Kasumi-1 (cell line): ENCODE measurements at places on chromosomes 12 and 14.

- no peak for DNase-seq
Observed at GRCh38 chr12:68866950-68867349, 59.0 kb downstream of the MDM2 start.

DNA sequence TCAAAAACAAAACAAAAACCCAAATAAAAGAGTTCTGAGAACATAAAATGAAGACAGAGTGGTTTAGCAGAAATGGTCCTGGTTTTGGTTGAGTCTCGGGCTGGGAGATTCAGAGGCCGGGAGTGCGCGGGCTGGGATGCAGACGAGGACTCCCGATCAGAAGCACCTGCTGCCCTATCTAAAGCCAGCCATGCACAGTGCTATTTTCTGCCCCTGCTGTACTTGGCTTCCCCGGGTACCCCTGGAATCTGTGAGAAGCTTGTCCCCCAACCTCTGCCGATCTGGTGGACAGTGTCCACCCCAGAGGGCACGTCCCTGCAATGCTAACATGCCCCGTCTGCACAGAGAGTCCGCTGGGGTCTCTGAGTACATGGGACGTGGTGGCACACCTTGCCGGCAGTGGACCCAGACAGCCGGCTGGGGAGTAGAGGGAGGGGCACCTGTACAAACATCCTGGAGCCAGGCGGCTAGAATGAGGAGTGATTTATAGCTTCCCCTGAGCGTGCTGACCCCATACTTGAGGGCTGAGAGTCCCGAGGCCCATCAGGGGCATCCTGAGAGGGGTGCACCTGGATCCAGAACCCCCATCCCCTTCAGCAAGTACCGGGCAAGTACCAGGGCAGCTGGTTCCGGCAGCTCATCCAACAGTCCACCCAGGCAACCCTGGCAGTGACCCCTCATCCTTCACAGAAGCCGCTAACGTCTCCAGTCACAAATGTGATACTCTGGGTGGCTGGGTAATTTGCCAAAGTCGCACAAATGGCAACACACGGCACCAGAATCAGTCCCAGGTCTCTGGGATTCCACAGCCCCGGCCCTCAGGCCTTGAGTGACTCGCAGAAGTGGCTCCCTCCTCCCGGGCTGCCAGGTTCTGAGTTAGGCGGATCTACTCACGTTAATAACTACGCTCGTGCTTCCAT, 37.1 kb downstream of the CHGA start:
- DNase-seq, result no peak

- DNase-seq, result no peak
Observed at GRCh38 chr12:12531194-12531593, 31.5 kb downstream of the DUSP16 start.

GRCh38 chr14:65210118-65210821, 108.0 kb upstream of the MAX start:
- peak; percentile 51 for DNase-seq

- no peak for DNase-seq
Observed at GRCh38 chr12:93029091-93029490, 100.0 kb upstream of the EEA1 start.

- DNase-seq, result peak; percentile 75
Observed at GRCh38 chr14:28754209-28754985, 12.2 kb upstream of the FOXG1 start.

DNA sequence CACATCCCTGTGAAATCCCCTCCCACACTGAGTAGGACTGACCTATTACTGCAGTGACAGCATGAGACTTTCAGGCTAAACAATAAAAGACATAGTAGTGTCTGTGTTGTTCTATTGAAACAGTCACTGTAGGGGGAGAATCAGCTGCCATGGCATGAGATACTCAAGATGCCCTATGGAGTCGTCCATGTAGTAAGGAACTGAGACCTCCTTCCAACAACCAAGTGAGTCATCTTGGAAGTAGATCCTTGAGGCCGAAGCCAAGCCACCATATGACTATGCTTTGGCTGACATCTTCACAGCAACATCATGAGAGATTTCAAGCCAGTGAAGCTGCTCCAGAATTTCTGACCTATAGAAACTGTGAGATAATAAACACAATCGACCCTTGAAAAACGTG, 12.1 kb upstream of the LRP6 start:
- DNase-seq, result no peak

- no peak for DNase-seq
Observed at GRCh38 chr14:37546621-37547447, 48.2 kb downstream of the FOXA1 start.

DNA sequence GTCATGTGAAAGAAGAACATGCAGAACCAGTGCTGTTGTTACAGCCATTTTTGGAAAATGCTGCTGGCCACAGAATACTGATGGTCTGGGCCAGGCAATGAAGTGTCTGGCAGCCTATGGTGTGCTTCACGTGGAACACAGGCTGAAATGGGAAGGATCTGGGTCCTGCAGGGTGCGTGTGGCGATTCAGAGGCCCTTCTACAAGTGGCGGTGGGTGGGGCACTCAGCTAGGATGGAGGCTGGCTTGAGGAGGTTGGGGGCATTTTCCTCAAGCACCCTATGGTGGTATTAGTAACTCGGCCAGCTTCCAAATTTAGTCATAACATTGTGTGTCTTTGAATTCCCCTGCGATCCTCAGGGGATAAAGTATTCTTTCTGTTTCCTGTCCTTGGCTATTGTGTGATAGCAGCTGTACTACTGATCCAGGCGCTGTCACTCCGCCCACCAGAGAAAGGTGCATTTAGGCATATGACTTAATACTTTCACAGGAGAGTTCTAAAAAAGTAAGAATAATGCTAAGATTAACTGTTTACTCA, 9.2 kb upstream of the RAD52 start:
- no peak for DNase-seq

DNA sequence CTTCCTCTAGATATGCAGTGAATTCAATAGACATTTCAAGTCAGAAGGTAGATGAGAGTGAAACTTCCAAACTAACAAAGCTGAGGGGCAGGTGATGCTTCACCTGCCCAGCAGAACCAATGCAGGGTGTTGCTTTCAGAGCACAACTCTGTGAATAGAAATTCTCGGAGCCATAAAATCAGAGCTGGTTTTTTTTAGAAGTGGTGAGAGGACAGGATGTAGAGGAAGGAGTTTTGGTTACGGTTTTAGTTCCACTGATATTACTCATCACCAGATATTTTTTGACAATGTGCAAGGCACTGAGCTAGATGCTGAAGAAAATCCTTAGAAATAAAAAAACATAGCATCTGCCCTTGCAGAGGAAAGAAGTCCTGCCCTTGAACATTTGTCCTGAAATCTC, 62.2 kb downstream of the BMP4 start:
- DNase-seq, result no peak

- no peak for DNase-seq
Observed at GRCh38 chr12:52037248-52037861, 13.9 kb upstream of the NR4A1 start.

DNA sequence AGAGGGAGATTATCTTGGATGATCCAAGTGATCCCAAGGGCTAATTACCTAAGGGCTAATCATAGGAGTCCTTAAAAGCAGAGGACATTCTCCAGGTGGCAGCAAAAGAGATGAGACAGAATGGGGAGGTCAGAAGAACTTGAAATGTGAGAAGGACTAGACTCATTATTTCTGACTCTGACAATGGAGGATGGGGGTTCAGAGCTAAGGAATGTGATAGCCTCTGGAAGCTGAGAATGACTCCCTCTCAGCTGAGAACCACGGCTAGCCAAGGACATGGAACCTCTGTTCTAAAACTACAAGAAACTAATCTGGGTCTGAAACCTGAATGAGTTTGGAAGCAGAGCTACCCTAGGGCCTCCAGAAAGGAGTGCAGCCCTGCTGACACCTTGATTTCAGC, 35.6 kb upstream of the ANKS1B start:
- DNase-seq, result no peak

- DNase-seq, result no peak
Observed at GRCh38 chr12:93015871-93016751, 87.0 kb upstream of the EEA1 start.

DNA sequence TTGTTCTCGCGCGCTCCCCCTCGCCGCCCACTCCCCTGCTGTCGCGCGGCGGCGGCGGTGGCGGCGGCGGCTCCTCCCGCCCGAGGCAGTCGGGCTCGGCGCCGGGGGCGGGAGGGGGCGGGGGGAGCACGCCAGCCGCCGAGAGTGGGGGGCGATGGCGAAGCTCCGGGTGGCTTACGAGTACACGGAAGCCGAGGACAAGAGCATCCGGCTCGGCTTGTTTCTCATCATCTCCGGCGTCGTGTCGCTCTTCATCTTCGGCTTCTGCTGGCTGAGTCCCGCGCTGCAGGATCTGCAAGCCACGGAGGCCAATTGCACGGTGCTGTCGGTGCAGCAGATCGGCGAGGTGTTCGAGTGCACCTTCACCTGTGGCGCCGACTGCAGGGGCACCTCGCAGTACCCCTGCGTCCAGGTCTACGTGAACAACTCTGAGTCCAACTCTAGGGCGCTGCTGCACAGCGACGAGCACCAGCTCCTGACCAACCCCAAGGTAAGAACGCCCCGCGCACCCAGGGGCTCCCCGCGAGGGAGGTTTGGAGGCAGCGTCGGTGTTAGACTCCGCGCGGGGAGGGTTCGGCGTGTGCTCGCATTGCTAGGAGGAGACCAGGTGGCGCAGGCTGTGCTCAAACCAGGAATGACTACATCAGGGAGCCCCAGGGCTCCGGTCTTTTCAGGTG, 629 bp downstream of the KCNMB4 start:
- peak; percentile 38 for DNase-seq

- no peak for DNase-seq
Observed at GRCh38 chr12:23245186-23245585, 620.2 kb downstream of the ETNK1 start.

DNA sequence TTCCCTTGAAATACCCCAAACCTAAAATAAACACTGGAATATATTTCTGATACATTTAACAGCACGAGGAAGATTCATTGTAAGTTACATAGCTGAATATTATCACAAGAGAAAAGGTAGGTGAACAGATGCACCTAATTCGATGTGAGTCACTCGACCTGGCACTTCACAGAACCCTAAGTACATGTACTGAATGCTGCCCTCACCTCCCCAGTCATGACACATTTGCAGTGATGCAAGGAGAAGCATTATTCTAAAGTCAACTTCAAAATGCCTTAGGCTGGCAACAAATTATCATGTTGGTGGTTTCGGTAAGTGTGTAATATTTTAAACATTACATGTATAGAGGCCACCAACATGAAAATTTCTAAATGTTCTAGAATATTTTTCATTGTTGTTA, 35.2 kb upstream of the TMTC2 start:
- no peak for DNase-seq

GRCh38 chr12:8031872-8032241, 659 bp upstream of the FOXJ2 start:
- no peak for DNase-seq

- DNase-seq, result peak; percentile 18
Observed at GRCh38 chr12:49671031-49671765, 36.0 kb downstream of the FMNL3 start.

GRCh38 chr12:86748894-86749293, 492.7 kb upstream of the MGAT4C start:
- DNase-seq, result no peak

DNA sequence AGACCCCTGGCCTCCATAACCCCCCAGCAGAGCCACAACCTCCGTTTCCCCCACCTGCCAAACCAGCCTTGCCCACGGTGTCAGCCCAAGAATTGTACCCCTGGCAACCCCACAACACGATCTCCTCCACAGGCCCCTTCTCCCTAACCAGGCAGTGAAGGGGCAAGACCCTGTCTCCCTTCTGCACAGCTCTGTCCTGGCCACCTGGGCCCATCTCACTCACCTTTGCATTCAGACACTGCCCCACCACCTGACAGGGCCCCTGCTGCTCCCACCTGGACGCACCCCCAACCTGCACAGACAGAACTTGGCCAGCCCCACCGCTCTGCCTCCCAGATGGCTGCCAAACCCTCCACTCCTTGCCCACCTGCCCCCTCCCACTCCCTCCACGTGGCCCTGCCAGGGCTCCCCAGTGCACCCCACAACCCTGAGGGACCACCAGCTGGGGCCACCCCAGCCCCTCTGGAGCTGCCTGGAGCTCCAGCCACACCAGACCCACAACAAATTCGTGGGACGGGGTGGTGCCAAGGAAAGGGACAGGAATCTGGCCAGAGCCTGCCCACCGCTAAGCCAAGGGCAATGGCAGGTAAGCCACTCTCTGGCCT, 11.8 kb downstream of the AHNAK2 start:
- DNase-seq, result no peak

GRCh38 chr12:50249464-50250182, 33.7 kb downstream of the LIMA1 start:
- no peak for DNase-seq

GRCh38 chr14:90700933-90701776, 115.1 kb downstream of the TTC7B start:
- peak; percentile 39 for DNase-seq

GRCh38 chr12:80472911-80473500, 29.0 kb downstream of the PTPRQ start:
- DNase-seq, result peak; percentile 51

GRCh38 chr12:80175307-80175930, 76.1 kb downstream of the OTOGL start:
- DNase-seq, result no peak

DNA sequence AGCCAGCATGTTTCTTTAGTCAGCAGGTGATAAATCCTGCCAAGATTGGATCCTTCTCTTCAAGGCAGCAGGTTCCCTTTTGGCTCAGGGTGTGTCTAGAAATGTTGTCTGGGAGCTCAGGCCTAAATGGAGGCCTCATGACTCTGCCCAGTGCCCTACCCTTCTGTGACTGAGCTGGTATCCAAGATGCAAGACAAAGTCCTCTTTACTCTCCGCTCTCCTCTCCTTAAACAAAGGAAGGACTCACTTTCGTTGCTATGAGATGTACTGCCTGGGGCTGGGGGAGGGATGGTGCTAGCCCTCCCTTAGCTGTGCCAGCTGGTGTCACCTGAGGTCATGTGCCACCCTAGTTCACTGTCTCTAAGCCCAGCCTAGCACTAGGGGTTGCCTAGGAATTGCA, 13.8 kb upstream of the TMPRSS12 start:
- no peak for DNase-seq

- DNase-seq, result no peak
Observed at GRCh38 chr12:212415-212714, 1.6 kb downstream of the SLC6A12 start.

GRCh38 chr12:42144408-42145196, at the start of gene GXYLT1:
GXYLT1 (minus strand) TSS chr12:42144874; CDS start chr12:42144646, 228 bp downstream.
- DNase-seq, result peak; percentile 72

GRCh38 chr12:21699851-21700250, 42.2 kb upstream of the LDHB start:
- no peak for DNase-seq

- DNase-seq, result no peak
Observed at GRCh38 chr14:105099778-105100177, 34.5 kb upstream of the GPR132 start.

DNA sequence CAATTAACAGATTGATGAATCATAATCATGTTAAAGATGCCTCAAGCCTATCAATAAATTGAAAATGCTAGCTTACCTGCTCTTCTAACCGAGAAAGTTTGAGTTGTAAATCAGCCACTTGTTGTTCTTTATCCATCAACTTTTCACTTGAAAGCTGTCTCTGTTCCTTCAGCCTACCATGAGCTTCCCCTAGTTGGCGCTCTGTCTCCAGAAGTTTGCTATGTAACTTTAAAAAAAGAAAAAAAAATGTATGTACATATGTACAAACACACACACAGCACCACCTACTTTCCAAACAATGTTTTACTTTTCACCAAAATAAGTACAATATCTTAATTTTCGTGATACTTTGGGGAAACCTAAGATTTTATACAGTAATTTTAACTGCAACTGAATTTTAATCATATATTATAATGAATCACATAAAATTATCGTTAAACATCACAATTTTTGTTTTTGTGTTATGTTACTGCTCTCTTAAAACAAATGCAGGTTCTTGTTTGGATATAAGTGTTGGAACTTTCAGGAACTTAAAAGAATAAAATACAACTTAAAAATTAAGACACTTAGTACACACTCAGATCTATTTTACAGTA, 101.2 kb downstream of the EEA1 start:
- peak; percentile 81 for DNase-seq
